A673 (cell line): ENCODE measurements at places on chromosomes 12 and 14. TPM values are rescaled to one million over a fixed set of nuclear protein-coding genes. Genes with fewer than 3 reads are reported as not detected.
A peak's percentile ranks its signal among the peaks of the same experiment; 100 is the strongest.

DDN gene
- 2.7 and 2.9 TPM in 2 replicates for total RNA-seq

CMKLR1 gene
- 0.24 and 0.57 TPM in 2 replicates for total RNA-seq

TAPBPL gene
- 6.9 and 7.4 TPM in 2 replicates for total RNA-seq

DNA sequence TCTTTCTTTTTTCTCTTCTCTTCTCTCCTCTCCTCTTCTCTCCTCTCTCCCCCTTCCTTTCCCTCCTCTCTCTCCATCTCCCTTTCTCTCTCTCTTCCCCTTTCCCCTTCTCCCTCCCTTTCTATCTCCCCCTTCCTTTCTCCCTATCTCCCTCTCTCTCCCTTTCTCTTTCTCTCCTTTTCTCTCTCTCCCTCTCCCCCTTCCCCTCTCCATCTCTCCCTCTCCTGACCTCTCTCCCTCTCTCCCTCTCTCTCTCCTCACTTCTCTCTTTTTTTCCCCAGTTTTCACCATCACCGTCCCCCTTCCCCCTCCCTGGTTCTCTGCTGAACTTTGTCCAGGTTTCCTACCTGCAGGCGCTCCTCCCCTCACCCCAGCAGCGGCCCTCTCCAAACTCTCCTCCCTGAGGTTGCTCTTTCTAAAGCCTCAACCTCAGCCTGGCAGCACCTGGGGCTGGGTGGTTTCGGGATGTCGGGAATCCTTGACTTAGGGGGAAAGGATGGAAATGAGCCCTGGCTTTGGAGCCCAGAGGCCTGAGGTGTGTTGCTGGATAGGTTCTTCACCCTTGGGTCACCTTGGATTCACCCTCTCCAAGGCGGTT lies 14.7 kb upstream of the TBX3 start:
- H3K27me3 ChIP-seq = peaks cover 19% of the 10 kb centered on the region
- no peak overlapping the region for H3K27ac ChIP-seq
- no peak overlapping the region for H3K4me3 ChIP-seq
- no peaks in the 10 kb centered on the region for H3K36me3 ChIP-seq

DNA sequence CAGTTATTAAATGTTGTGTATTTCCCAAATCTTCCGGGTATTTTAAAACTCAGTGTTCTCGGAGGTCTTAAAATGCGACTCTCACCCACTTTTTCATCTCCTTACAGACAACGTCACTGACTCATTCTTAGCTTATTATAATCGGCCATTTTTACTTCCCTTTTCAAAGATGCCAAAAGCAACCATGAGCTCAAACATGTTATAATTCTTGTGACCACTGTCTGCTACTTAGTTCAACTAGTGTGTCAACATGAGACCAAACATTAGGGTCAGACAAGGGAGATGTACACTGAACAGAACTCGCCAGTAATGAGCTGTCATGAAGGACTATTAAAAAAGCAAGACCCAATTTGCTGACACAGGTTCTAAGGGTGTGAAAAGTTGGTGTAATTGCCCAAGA lies 4.2 kb upstream of the GRIP1 start:
- peak; percentile 35 for DNase-seq
- peaks cover 92% of the 10 kb centered on the region for H3K27me3 ChIP-seq

DNA sequence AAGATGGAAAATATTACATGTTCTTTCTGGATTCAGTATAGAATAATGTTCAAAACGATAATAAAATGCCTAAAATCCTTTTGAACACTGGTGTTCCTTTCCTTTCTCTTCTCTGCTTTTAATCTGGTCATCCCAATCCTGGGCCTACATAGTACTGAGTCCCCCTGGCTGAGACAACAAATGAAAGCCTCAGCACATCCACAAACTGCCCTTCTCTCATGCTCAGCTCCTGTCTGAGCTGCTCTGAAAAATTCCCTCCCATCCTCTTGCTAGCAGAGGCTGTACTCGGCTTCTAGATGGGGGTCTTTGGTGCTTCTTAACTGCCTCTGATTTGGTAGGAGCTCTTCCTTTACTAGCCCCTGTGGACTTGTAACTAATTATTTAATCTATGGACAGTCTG lies 232.3 kb downstream of the MED13L start:
- no peak overlapping the region for H3K4me3 ChIP-seq
- peaks cover 42% of the 10 kb centered on the region for H3K4me1 ChIP-seq
- peak; percentile 34 for DNase-seq
- no peak overlapping the region for H3K27ac ChIP-seq
- no peaks in the 10 kb centered on the region for H3K27me3 ChIP-seq
- H3K36me3 ChIP-seq = no peaks in the 10 kb centered on the region

- no peak overlapping the region for H3K27ac ChIP-seq
- no peak for DNase-seq
- no peaks in the 10 kb centered on the region for H3K36me3 ChIP-seq
- no peaks in the 10 kb centered on the region for H3K4me1 ChIP-seq
Observed at GRCh38 chr14:87264272-87264785, 728.7 kb downstream of the GALC start.

DNA sequence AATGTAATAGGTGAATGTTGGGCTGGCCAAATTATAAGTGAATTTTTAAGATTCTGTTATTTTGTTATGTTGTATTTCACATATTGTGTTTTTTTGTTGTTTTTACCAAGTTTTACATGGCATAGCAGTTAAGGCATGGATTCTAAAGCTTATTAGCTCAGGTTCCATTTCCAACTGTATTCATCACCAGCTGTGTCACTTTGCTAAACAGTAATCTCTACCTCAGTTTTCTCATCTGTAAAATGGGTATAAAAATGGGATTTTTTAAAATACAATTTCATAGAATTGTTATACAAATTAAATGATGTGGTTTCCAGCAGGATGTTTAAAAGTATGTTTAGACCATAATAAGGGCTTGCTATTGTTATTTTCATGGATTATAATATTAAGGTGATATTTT lies 512.2 kb downstream of the SLC16A7 start:
- no peaks in the 10 kb centered on the region for H3K36me3 ChIP-seq
- H3K27me3 ChIP-seq = no peaks in the 10 kb centered on the region
- no peak overlapping the region for H3K4me3 ChIP-seq

DNA sequence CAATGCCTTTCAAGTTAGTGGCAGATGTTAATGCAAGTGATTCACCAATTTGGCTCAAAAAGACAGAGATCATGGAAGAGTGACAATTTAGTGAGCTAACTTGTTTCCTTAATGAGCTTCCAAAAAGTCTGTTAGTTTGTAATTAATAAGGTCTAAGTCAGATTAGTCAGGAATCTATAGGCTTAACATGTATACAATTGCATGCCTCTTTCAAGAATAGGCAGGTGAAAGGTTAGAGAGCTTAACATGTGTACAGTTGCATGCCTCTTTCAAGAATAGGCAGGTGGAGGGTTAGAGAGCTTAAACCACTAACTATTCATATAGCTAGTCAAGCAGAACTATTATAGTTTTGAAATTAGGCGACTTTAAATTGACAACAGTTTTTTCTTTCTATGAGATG lies 663.8 kb downstream of the C12orf50 start:
- no peaks in the 10 kb centered on the region for H3K27me3 ChIP-seq
- H3K4me1 ChIP-seq = no peaks in the 10 kb centered on the region
- no peak overlapping the region for H3K27ac ChIP-seq
- no peak overlapping the region for H3K4me3 ChIP-seq

- H3K27me3 ChIP-seq = no peaks in the 10 kb centered on the region
- DNase-seq = no peak
- peaks cover 25% of the 10 kb centered on the region for H3K36me3 ChIP-seq
Observed at GRCh38 chr12:109937371-109937770, 37.3 kb downstream of the TCHP start.
